ENCODE measurements at places on chromosomes 7 and 10.

- H3K4me3 ChIP-seq = no peak overlapping the region
- no peak overlapping the region for H3K27ac ChIP-seq
- no peaks in the 10 kb centered on the region for H3K27me3 ChIP-seq
- peaks cover 20% of the 10 kb centered on the region for H3K4me1 ChIP-seq
- no peaks in the 10 kb centered on the region for H3K36me3 ChIP-seq
These were observed 10.2 kb downstream of the FBXW4 start for GRCh38 chr10:101684782-101685181.

DNA sequence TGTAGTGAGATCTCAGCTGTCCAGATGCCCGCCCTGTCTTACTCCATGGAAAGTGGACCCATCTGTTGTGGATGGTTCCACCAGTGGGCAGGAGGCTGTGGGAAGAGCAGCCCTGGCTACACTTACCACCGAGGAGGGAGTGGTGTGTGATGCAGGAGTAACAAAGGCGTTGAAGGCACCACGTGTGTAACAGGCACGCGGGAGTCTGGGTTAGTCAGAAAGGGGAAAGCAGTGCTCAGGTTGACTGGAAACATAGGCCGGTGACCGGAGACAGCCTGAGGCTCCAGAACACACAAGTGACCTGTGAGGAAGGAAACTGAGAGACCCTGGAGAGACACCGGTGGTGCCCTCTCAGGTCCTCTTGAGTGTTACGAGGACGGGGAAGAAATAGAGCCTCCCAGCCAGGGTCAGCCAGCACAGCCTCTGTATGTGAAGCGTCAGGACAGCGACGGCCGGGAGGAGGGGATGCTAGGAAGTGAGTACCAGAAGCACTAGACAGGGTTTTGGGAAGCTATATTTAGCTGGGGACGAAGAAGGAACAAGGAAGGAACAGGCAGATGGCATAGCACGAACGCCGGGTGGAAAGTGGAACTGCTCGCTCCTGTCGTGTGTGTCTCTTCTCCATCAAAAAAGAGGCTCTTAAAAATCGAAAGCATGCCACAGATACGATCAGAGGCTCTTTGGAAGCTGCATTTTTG, 51.7 kb downstream of the DAGLB start:
- no peak overlapping the region for H3K27ac ChIP-seq
- DNase-seq = no peak
- no peak overlapping the region for H3K4me3 ChIP-seq
- no peaks in the 10 kb centered on the region for H3K27me3 ChIP-seq
- H3K36me3 ChIP-seq = peaks cover 17% of the 10 kb centered on the region

GRCh38 chr7:100675581-100676350, 2.2 kb downstream of the GNB2 start:
- peak; percentile 89 for DNase-seq
- H3K27ac ChIP-seq = peak overlapping the region; percentile 89
- H3K4me1 ChIP-seq = peaks cover 23% of the 10 kb centered on the region
- H3K36me3 ChIP-seq = peaks cover 28% of the 10 kb centered on the region

- H3K36me3 ChIP-seq = no peaks in the 10 kb centered on the region
- DNase-seq = no peak
- no peak overlapping the region for H3K27ac ChIP-seq
- no peaks in the 10 kb centered on the region for H3K27me3 ChIP-seq
These were observed 46.9 kb downstream of the GALNT11 start for GRCh38 chr7:152072421-152072820.

GRCh38 chr7:28835800-28836199, 122.3 kb downstream of the TRIL start:
- no peak overlapping the region for H3K4me3 ChIP-seq
- H3K36me3 ChIP-seq = no peaks in the 10 kb centered on the region
- no peak overlapping the region for H3K27ac ChIP-seq
- no peak for DNase-seq
- H3K27me3 ChIP-seq = no peaks in the 10 kb centered on the region
- H3K4me1 ChIP-seq = no peaks in the 10 kb centered on the region

DNA sequence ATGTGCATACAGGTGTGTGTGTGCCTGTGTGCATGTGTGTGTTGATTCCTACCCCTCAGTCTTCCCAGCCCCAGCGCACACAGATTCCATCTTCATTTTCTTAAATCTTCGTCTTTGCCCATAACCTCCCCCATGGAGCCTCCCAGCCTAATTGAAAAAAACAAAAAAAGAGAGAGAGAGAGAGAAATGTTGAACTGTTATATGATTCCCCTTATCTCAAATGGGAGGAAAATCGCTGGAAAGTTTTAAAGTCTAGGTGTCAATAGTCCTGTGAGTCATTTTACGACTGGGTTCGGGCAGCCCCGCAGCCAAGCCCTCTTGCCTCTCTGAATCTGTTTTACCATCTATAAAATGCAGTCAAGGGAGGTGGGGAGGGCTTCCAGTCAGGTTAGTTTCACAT, 60.9 kb downstream of the SPOCK2 start:
- no peak overlapping the region for H3K4me3 ChIP-seq
- H3K36me3 ChIP-seq = no peaks in the 10 kb centered on the region
- DNase-seq = no peak
- no peaks in the 10 kb centered on the region for H3K4me1 ChIP-seq

DNA sequence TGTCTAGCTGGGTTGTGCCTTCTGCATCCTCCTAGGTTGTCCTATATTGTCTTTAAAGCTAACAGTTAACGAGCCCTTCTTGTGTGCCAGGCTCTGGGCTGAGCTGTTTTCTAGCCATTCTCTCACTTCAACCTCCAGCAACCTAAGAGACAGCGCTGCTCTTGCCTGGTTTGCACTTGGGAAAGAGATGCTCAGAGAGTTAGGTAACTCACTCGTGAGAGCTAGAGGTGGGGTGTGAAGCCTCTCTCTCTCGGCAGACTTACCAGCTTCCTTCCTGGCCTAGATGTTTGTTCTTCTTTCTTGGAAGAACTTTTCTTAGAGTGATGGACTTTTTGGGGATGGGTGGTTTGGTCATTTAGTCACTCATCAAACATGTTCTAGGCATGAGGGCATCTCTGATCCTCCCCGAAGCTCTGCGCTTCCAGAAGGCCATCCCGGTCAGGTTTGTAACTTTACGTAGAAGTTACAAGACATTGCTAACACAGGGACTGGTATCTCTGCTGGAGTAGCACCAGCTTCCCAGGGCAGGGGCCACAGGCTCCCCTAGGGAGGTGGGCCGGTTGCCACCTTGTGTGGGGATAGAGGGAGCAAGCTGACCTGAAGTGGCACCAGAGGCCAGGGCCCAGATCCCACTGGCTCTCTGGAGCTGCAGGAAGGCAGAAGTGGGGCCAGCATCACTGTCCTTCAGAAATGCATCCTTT, 14.3 kb downstream of the TSPAN15 start:
- H3K27ac ChIP-seq = no peak overlapping the region
- H3K4me3 ChIP-seq = no peak overlapping the region
- no peak for DNase-seq
- H3K4me1 ChIP-seq = peaks cover 10% of the 10 kb centered on the region
- H3K36me3 ChIP-seq = no peaks in the 10 kb centered on the region

GRCh38 chr7:141610671-141611070, 59.5 kb downstream of the AGK start:
- no peaks in the 10 kb centered on the region for H3K27me3 ChIP-seq
- H3K4me3 ChIP-seq = no peak overlapping the region
- H3K36me3 ChIP-seq = peaks cover 9% of the 10 kb centered on the region

DNA sequence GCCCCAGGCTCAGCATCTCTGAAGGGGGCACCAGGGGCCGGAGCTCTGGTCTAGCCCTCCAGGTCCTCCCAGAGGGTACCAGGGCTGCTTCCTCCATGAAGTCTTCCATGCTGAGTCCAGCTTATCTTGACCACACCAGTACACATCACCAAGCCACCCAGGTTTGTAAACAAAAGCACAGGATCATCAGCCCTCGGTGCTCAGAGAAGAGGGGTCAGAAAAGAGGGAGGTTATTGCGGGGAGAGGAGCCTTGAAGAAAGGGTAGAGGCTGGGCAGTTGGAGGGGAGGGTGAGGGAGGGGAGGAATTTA, 23.9 kb downstream of the AQP1 start:
- DNase-seq = no peak
- no peaks in the 10 kb centered on the region for H3K36me3 ChIP-seq
- no peaks in the 10 kb centered on the region for H3K4me1 ChIP-seq

GRCh38 chr10:77602913-77603533, 34.6 kb downstream of the KCNMA1 start:
- H3K36me3 ChIP-seq = no peaks in the 10 kb centered on the region
- DNase-seq = no peak
- H3K4me3 ChIP-seq = no peak overlapping the region
- H3K27ac ChIP-seq = no peak overlapping the region
- peaks cover 3% of the 10 kb centered on the region for H3K27me3 ChIP-seq

DNA sequence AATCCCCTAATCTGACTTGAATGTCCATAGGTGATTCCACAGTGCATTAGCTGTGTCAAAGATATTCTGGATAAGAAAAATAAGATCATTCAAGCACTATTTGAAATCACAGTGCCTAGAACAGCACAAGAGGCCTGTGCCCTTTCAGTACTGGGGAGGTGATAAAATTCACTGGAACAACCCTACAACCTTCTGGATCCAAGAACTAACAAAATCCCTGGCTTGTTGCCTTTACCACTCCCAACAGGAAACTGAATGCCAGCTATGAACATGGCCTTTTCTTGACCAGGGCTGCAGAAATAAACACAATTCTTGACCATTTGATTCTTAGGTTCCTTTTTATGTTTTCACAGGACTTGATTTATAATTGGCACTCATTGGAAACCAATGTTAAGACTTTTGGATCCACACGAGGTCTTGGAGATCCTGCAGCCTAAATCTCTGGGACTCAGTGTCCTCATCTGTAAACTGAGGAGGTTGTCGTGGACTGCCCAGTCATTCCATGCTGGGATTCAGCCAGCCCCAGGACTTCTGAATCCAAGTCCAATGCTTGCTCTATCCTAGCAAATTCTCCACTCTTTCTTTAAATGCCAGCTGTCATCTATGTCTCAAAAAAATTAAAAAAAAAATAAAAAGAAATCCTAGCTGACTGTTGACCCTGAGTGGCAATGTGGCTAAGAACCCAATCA, 624.7 kb downstream of the KCNMA1 start:
- no peak overlapping the region for H3K27ac ChIP-seq
- DNase-seq = no peak
- no peak overlapping the region for H3K4me3 ChIP-seq
- H3K4me1 ChIP-seq = no peaks in the 10 kb centered on the region

- H3K27me3 ChIP-seq = no peaks in the 10 kb centered on the region
- no peak for DNase-seq
- H3K4me3 ChIP-seq = no peak overlapping the region
- no peak overlapping the region for H3K27ac ChIP-seq
- H3K4me1 ChIP-seq = no peaks in the 10 kb centered on the region
- H3K36me3 ChIP-seq = no peaks in the 10 kb centered on the region
These were observed 664.1 kb upstream of the ADARB2 start for GRCh38 chr10:2401459-2401858.

- H3K36me3 ChIP-seq = no peaks in the 10 kb centered on the region
- H3K27ac ChIP-seq = no peak overlapping the region
- no peaks in the 10 kb centered on the region for H3K4me1 ChIP-seq
- DNase-seq = no peak
- H3K27me3 ChIP-seq = no peaks in the 10 kb centered on the region
These were observed 135.1 kb downstream of the NPY start for GRCh38 chr7:24419077-24419476.

GRCh38 chr7:108347616-108348015, 108.6 kb downstream of the NRCAM start:
- H3K27me3 ChIP-seq = no peaks in the 10 kb centered on the region
- no peak for DNase-seq
- no peak overlapping the region for H3K4me3 ChIP-seq
- no peaks in the 10 kb centered on the region for H3K4me1 ChIP-seq

DNA sequence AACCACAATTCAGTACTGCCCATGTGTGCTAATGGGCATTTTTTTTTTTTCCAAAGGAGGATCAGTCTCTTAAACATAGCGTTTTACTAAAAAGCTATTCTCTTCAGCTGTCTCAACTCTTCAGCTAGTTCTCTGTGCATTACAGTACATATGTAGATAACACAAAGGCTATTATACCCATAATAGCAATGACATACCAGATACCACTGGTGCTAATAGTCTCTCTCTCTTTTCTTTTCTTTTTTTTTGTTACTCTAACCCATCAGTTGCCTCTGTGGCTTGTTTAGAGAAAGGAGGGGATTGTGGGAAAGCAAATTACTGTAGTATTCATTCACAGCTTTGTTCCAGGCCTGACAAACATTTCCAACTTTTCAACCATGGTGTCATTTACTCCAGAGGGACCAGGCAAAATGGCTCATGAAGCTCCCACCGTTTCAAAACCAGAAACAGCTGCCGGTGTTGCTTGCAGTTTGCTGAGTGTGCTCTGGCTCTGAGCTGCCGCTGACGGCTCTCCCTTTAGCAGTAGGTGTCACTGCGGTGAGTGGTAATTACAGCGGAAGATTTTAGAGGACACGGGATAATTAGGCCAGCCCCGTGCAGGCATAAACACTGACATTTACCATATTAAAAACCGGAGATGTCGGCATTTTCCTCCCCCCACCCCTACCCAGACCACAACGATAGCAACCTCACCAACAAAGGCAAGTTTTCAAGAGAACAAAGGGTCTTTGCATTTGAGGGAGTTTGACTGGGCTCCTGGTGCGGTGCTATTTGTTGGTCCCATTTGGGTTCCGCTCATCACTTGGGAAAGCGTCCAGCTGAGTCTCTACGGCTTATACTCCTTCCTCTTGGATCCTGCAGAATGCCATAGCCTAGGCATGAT, 1005.5 kb downstream of the KCNMA1 start:
- no peak for DNase-seq
- no peak overlapping the region for H3K27ac ChIP-seq
- no peaks in the 10 kb centered on the region for H3K36me3 ChIP-seq
- H3K4me3 ChIP-seq = no peak overlapping the region
- no peaks in the 10 kb centered on the region for H3K4me1 ChIP-seq
- H3K27me3 ChIP-seq = no peaks in the 10 kb centered on the region

DNA sequence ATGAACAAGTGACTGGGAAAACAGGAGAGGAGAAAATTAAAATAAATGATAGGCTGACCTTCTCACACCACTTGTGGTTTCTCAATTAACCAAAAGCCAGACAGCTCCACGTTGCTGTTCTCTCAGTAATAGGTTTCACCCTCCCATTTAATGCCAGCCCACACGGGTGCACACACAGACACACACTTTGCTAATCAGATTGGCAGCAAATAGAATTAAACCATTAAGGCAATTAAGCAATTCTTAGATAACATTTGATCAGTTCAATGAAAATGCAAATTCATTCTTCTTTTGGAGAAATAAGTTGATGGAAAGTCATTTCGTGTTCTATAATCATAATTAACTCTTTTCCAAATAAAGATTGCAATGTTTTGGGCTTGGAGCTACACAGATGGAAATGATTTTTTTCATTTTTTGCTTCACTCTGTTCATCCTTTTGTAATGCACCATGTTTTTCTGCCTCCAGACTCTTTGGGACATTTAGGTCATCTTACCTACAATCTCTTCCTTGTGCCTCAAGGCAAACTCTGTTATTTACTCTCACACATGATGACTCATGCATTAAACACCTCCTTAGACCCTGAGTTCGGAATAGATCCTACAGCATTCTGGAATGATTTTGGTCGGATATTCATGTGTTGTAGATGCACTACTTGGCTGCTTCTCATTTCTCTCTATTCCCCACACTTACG, 700.7 kb downstream of the AUTS2 start:
- no peak for DNase-seq
- H3K27me3 ChIP-seq = no peaks in the 10 kb centered on the region
- H3K4me3 ChIP-seq = no peak overlapping the region
- no peaks in the 10 kb centered on the region for H3K4me1 ChIP-seq
- no peak overlapping the region for H3K27ac ChIP-seq
- H3K36me3 ChIP-seq = no peaks in the 10 kb centered on the region
